Metanephros (tissue), 2 donors: ENCODE measurements at places on chromosomes 6 and 20. TPM values are rescaled to one million over a fixed set of nuclear protein-coding genes. Genes with fewer than 3 reads are reported as not detected.

TUBB1 gene
- 5.8 TPM for total RNA-seq

MAPK14 gene
- 61.2 TPM for total RNA-seq

DEFB124 gene
- total RNA-seq: not detected

HDAC2 gene
- 138 TPM for total RNA-seq

GRM1 gene
- total RNA-seq: 0.23 TPM

SLC17A2 gene
- 0.58 TPM for total RNA-seq

PKIB gene
- total RNA-seq: 2.3 TPM

MDFI gene
- total RNA-seq: 45.7 TPM

RSPH4A gene
- 1.9 TPM for total RNA-seq

OR12D3 gene
- total RNA-seq: not detected

NRSN1 gene
- total RNA-seq: 0.12 TPM

NR2E1 gene
- not detected for total RNA-seq

MCHR2 gene
- not detected for total RNA-seq

FAM83C gene
- total RNA-seq: not detected

KIF25 gene
- total RNA-seq: 0.18 TPM

WFDC2 gene
- total RNA-seq: 77.5 TPM

CCN5 gene
- total RNA-seq: not detected

WFDC12 gene
- not detected for total RNA-seq

VARS1 gene
- 38.8 TPM for total RNA-seq

MMP24 gene
- total RNA-seq: 1.9 TPM

TSPYL4 gene
- 32.1 TPM for total RNA-seq

NNAT gene
- total RNA-seq: 39.2 TPM

PPP1R14C gene
- total RNA-seq: 17.6 TPM

PHF1 gene
- total RNA-seq: 27.0 TPM

GTSF1L gene
- not detected for total RNA-seq

PGBD1 gene
- 6.4 TPM for total RNA-seq

TINAG gene
- total RNA-seq: 17.2 TPM

DEFB132 gene
- total RNA-seq: 0.18 TPM

GLP1R gene
- total RNA-seq: 0.82 TPM

AKIRIN2 gene
- total RNA-seq: 50.9 TPM

PI16 gene
- total RNA-seq: 8.8 TPM

HSPA1L gene
- 2.9 TPM for total RNA-seq

PRDM13 gene
- not detected for total RNA-seq

MTO1 gene
- 23.9 TPM for total RNA-seq

RAET1L gene
- total RNA-seq: not detected

SALL4 gene
- 7.7 TPM for total RNA-seq

OLIG3 gene
- not detected for total RNA-seq

SYTL3 gene
- total RNA-seq: 4.4 TPM

C6orf136 gene
- 14.3 TPM for total RNA-seq

FOXO3 gene
- 68.5 TPM for total RNA-seq

VSX1 gene
- not detected for total RNA-seq

ANKRD66 gene
- total RNA-seq: not detected

VNN1 gene
- 0.35 TPM for total RNA-seq

MEP1A gene
- total RNA-seq: not detected

PXDC1 gene
- 22.7 TPM for total RNA-seq

HTR1B gene
- total RNA-seq: 0.35 TPM

LINC00237 gene
- total RNA-seq: not detected

SAMD10 gene
- 6.5 TPM for total RNA-seq

GSTA3 gene
- total RNA-seq: not detected

HLA-DQB1 gene
- total RNA-seq: 3.0 TPM

COL21A1 gene
- 91.7 TPM for total RNA-seq

SNX9 gene
- total RNA-seq: 32.1 TPM

NT5E gene
- 6.8 TPM for total RNA-seq

PLEKHG1 gene
- 47.4 TPM for total RNA-seq

DNAH8 gene
- total RNA-seq: 1.3 TPM

UCKL1 gene
- 73.6 TPM for total RNA-seq
